ENCODE measurements at places on chromosomes 3 and 15. TPM values are rescaled to one million over a fixed set of nuclear protein-coding genes. Genes with fewer than 3 reads are reported as not detected.

Gene PCSK6
- 17.8 TPM for total RNA-seq

Gene GXYLT2
- total RNA-seq = 6.0 TPM

Gene CFAP100
- total RNA-seq = 6.5 TPM

Gene CDHR4
- total RNA-seq = 0.23 TPM

Gene ARGFX
- not detected for total RNA-seq

Gene CSTA
- total RNA-seq = 1.4 TPM
